ENCODE measurements at places on chromosomes 4 and X.
A peak's percentile ranks its signal among the peaks of the same experiment; 100 is the strongest.

- DNase-seq: no peak
These were observed 146.5 kb upstream of the INTU start for GRCh38 chr4:127486248-127486647.

DNA sequence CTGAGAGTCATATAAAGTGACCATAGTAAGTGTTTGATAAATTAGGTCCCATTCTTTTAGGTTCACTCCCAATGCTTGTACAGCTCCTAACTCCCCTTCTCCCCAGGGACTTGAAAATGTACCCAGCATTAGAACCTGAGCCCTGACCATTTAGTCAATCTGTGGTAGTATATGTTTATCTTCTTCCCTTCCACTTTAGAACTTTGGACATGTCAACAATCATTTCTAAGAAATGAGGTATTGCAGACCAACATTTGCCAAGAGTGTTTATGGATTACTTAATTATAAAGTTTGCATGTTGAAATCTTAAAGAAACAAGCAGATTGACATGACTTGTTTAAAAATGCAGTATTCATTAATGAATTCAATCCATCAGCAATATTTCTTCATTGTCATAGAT, 26.0 kb downstream of the AFM start:
- no peak for DNase-seq

- DNase-seq: no peak
These were observed 172.9 kb downstream of the DCLK2 start for GRCh38 chr4:150250998-150251651.

DNA sequence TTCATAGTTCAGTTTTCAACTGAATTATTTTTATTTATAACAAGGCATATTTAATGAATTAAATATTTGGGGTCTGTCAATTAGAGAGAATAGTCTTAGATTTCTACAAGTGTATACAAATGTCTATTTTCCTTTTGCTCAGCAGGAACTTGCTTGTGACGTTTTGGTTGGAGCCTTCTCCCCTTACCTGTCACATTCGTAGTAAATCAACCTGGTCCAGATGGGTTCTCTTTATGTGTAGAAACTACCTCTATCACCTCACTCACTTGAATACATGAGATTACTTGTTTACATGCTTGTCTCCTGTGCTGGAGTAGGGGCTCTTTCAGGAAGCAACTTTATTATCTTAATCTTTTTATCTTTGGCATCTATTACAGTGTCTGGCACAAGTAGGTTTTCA, 938.3 kb upstream of the IGFBP7 start:
- no peak for DNase-seq

DNA sequence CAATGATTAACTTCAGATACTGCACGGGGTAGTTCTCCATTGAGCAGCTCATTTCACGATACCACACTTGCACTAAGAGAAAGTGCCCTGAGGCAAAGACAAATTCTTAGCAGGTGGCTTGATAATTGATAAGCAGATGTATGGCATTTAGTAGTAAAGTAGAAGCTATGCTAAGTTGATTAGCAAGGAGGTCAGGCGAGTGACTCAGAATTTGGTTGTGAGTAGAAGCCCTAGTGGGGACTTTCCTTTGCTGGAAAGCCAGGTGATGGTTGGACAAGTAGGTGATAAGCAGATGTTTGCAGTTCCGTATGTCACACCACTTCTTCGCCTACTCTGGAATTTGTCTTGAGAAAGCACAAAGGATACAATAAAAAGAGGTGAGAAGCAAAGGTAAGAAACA, 58.7 kb downstream of the TLL1 start:
- DNase-seq: no peak

- peak; percentile 21 for DNase-seq
These were observed 15.8 kb upstream of the SLC25A4 start for GRCh38 chr4:185127021-185127925.

Measured in epithelial cell of esophagus (primary cell).